ENCODE measurements at places on chromosomes 7 and 10.

- no peak for DNase-seq
Measured at GRCh38 chr7:84546403-84546802, 351.8 kb upstream of the SEMA3A start.

DNA sequence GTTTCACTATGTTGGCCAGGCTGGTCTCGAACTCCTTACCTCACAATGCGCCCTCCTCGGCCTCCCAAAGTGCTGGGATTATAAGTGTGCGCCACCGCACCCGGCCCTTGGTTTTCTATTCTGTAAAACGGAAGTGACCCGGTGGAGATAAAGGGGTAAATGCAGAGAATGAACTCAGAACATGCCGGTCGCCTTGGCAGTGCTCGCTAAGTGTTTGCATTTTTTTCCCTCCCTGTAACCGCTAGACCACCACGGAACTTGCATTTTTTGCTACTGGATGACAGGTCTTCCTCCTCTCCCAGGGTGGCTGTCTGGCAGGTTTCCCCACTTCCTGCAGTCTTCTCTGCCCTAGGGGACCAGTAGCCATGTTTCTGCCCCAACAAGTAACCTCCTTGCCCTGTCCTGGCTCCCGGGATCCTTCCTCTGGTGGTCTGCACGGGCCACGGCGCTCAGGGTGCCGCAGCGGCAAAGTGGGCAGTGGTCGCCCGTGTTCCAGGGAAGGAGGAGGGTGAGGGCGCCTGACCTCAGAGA lies 18.8 kb upstream of the GNA12 start:
- no peak for DNase-seq

DNA sequence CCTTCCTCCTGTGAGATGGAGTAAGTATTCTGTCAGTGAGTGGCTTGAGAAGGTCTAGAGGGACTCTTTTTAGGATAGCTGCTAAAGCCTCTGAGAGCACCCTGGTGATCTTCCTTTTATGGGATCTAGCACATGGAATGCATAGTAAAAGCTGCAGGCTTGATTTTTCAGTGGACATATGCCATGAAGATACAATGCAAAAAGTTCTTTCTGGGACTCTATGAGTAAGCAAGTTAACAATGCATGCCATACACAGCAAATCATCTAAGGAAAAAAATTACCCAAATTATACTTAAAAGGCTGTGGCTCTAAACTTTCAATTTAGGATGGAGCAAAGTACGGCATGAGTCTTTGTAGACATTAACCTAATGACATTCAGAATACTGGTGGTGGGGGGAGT lies 154.5 kb downstream of the SGMS1 start:
- no peak for DNase-seq

GRCh38 chr10:124566981-124567835 lies 105.6 kb downstream of the LHPP start:
- DNase-seq: no peak

DNA sequence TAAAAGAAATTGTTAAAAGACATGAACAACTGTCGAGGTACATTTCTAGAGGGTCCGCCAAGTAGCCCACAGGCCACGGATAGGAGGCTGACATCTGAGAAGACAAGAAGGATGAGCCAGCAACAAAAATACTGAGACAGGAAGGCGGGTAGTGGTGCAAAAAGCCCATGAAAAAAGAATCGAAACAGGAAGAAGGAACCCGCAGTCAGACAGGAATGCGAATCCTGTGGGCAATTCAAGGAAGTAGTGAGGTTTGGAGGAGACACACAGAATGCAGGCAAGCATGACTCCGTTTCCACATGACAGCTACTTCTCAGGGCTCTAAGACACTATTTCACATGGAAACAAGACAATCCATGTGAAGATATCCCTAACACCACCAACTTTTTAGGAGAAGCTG lies 125.2 kb downstream of the DOCK4 start:
- DNase-seq: peak; percentile 97

GRCh38 chr10:30491916-30492515 lies 58.0 kb downstream of the MAP3K8 start:
- DNase-seq: no peak

- DNase-seq: no peak
Measured at GRCh38 chr10:77927402-77928246, 1.1 kb upstream of the DLG5 start.

- DNase-seq: no peak
Measured at GRCh38 chr7:26624839-26625238, 239.6 kb downstream of the SKAP2 start.

DNA sequence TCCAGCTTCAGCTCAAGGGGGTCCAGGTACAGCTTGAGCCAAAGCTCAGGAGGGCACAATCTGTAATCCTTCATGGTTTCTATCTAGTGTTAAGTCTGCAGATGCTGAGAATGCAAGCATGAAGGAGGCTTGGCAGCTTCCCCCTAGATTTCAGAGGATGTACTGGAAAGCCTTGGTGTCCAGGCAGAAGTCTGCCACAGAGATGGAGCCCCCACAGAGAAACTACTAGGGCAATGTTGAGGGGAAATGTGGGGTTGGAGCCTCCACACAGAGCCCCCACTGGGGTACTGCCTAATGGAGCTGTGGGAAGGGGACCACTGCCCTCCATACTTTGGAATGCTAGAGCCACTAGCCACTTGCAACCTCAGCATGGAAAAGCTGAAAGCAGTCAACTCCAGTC lies 11.4 kb downstream of the ZNF25 start:
- DNase-seq: no peak

- peak; percentile 54 for DNase-seq
Measured at GRCh38 chr10:103564116-103564501, 70.6 kb downstream of the NEURL1 start.

DNA sequence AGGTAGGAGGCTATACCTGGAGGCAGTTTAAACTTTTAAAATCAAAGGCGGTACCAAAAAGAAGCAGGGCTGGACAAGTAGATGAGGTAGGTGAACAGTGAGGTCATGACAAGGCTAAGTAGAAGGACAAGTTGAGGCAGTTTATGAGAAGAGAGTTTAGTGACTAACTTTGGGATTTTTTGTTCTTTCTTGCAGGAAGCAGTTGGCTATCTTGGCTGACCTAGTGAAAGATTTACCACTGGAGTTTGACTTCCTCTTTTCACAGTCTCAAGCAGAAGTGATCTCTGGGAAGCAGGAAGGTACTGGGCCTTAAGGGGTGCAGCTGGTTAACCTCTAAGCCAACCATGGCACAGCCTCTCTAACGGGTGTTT lies 26.3 kb downstream of the ENTPD7 start:
- DNase-seq: peak; percentile 95

GRCh38 chr10:53135213-53135896 lies 362.8 kb upstream of the MBL2 start:
- DNase-seq: no peak

- DNase-seq: no peak
Measured at GRCh38 chr10:106320078-106320477, 844.4 kb downstream of the SORCS1 start.

- DNase-seq: no peak
Measured at GRCh38 chr7:2838873-2839578, 5.1 kb downstream of the GNA12 start.

DNA sequence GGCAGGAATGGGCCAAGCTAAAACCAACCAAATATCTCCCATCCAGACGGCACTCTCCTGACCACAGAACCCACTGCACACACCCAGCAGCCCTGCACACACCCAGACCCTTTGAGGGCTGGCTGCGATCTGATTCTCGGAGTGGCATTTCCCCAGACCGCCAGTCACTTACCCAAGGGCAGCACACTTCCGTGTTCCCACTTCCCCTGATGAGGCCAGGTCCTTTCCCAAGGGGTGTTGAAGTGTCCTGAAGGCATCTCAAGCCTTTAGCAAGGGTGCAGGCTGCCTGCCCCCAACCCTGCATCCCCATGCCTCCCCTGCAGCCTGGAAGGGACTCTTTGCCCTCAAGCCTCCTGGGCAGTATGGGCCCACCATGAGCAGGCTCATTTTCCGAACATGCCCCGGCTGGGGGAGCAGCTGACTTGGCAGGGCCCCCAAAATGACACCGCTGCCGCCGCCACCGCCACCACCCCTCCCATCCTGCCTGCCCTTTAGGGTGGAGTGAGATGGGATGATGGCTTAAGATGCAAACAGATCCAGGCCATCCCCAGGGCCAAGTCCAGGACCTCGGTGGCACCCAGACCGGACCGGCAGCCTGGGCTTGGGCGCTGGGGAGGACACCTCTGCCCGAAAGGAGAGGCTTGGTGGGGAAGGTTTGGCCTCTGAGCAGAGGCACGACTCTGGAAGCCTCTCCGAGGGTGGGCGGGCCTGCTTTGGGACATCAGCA lies 159.8 kb downstream of the NRF1 start:
- DNase-seq: peak; percentile 62

DNA sequence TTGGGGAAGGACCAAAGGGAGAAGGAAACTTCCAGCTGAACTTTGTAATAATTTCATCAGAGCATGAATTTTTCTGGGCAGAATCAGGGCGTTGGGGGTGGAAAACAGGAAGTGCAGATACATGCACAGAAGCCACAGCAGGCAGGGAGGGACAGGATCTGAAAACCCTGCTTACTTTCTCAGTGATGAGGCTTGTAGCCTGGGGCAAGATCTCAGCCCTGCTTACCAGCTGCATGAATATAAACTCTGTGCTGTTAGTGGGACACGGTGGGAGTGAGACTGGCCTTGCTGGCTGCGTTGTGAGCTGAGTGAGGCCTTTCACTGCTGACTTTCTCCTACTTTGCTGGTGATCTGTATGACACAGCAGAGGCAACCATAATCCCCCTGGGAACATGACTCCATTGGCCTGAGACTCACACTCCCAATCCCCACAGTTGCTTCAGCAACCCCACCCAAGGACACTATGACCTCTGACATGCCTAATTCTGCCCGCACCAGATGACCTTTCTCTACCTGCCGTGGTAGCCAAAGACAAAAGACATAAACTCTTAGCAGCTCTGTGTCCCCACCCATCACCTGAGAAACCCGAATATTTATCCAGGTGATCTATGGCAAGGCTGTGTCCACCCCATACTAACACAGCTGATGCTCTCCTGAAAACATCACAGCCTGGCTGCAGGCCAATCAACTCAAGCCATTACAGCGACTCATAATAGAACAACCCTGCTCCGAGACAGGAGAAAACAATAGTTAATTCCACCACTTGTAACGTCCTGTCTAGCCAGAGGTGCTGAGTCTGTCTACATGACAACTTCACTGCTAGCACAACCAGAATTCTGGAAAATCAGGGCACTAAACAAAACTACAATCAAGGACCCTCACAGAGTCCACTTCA lies 190.7 kb upstream of the CHRM2 start:
- no peak for DNase-seq

GRCh38 chr7:154423231-154423630 lies 371.0 kb downstream of the DPP6 start:
- DNase-seq: no peak

- DNase-seq: no peak
Measured at GRCh38 chr10:80501913-80502521, 35.7 kb upstream of the SH2D4B start.

DNA sequence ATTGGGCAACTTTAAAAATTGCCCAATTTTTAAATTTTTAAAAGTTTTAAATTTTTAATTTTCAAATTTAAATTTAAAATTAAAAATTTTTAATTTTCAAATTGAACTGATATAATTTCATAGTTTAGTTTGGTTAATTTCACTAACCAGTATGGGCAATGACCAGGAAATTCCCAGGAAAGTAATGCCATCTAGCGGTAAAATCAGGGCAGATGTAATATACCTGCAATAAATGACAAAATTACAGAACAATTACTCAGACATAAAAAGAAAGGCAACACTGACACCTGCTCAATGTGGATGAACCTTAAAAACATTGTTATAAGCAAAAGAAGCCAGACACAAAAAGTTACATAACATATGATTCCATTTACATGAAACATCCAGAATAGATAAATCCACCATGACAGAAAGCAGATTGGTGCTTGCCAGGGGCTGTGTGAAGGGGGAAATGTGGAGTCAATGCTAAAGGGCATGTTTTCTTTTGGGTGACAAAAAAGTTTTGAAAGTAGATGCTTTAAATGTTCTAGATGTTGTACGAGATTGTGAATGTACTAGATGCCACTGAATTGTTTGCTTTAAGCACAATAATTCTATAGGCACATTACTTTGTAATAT lies 28.6 kb upstream of the SLC16A12 start:
- peak; percentile 75 for DNase-seq

DNA sequence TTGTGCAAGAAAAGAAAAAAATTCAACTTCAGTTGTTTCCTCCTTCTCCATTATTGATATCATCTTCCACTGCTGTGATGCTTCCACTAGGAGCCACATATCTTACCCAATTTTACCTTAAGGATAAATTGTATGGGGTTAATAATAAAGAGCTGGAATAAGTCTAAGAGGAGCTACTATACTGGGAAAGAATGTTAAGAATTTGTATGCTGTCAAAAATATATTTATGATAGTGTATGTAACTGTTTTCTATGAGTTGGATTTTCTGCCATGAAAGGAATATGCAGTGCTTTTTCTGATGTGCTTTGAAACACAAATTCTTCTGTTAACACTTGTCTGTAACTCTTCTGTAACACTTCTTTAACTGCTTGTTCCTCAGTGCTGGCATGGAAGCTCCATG lies 219.1 kb downstream of the VTI1A start:
- no peak for DNase-seq

GRCh38 chr7:115293628-115294240 lies 371.8 kb downstream of the MDFIC start:
- no peak for DNase-seq

DNA sequence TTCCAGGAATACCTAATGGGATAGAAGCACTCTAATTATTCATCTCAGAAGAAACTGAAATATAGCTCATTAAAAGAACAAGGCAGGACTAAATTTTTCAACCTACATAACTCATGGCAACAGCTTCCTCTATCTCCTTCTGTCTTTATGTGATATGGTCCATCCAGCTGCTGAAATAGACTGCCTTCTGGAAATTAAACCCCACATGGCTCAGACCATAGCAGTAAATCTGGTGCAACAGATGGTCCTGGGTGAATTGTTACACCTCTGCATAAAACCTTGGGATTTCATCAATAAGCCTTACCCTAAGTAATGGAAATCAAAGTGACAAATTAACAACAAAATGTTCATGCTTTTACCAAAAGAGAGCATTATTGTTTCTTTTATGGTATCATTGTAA lies 205.6 kb upstream of the CSTF2T start:
- no peak for DNase-seq

- no peak for DNase-seq
Measured at GRCh38 chr7:15781944-15782343, 95.5 kb upstream of the MEOX2 start.

- no peak for DNase-seq
Measured at GRCh38 chr7:90551036-90551435, 45.1 kb upstream of the CDK14 start.

Data from suppressor macrophage treated with lipopolysaccharide for 1 hour (primary cell).